ENCODE measurements at places on chromosomes 4 and X.

- DNase-seq, result no peak
These were observed 2.6 kb downstream of the DTHD1 start for GRCh38 chr4:36283912-36284465.

DNA sequence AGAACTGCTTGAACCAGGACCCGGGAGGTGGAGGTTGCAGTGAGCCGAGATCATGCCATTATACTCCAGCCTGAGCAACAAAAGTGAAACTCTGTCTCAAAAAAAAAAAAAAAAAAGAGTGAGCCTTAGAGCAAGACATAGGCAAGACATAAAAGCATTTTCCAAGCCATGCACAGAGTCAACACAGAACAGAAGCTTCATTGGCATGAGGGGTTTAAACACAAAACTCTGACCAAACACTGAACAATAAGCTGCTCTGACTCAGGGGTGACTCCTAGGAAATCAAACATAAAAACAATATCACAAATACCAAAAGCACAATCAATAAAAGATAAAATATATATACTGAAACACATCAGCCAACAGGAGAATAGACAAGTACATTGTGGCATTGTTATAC is 136.8 kb downstream of the PLS3 start:
- no peak for DNase-seq

GRCh38 chr4:158314756-158315487 is 104.6 kb downstream of the TMEM144 start:
- DNase-seq, result no peak

- DNase-seq, result no peak
These were observed 53.9 kb downstream of the PAPSS1 start for GRCh38 chr4:107666134-107666533.

DNA sequence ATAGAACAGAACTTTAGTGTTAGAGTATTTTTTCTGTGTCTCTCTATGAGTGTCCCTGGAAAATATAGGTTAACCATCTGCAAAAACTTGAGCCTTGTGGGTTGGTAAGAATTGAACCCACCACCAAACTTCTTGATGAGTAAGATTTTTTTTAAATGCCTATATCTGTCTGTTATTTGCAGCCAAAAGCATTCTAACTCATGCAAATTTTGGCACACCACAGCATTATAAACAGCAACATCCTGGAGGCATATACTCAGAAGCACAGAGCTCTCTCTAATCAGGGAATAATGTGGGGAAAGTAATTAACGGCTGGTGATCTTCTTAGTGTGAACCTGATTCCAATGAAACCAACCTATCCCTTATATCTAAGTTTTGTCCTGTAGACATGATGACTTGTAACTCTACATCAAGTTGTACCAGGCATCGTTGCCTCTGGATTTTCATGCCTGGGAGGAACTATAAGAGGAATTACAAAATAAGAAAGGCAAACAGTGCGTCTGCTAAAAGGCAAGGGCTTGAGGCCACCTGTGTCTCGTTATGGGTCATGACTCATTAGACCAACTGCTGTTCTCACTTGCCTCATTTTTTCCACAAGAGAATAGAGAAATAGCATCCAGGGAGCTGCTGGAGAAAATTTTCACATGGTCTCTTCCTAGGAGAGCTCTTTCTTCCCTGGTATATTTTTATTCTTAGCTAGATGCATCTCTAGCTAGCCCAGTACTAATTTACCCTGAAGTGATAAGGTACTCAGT is 202.4 kb downstream of the CHIC2 start:
- DNase-seq, result no peak

DNA sequence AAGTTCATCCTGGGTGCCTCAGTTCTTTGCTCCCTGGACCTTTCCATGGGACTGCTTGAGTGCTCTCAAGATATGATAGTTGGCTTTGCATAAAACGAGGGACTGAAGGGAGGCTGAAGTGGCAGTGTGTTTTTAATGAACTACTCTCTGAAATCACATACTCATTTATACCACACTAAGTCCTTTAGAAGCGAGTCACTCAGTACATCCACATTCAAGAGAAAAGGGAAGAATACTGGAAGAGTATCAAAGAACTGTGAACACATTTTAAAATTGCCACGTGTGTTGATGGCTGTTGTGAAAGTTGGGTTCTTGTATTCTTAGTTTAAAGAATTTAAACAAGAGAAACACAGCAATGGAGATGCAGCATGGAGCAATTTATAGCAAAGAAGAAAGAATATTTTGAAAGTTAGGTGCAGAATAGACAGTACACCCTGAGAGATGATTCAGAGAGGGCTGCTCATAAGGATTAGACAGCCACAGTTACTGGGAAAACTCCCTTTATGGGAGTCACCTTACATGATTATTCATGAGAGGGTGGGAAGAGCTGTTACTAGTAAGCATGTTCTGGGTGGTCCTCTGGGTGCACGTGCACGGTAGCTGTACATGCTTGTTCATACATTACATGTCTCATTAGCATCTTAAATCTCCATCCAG is 380.7 kb downstream of the ADGRL3 start:
- no peak for DNase-seq

DNA sequence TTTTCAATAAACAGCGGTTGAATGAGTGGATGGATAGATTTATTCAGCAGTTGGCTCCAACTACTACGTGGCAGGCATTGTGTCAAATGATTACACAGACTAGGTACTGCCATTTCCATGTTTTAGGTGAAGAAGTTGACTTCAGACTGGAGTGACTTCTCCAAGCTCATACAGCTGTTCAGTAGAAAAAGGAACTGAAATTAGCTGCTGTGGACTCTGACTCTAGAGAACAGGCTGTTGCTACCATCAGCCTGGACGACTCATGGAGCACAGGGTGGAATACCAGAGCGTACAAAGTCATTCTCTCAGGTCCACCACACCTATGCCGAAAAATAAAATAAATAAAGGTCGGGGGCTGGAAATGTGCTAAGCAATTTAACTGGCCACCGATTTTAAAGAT is 45.3 kb downstream of the TENM3 start:
- DNase-seq, result no peak

Measured in stimulated activated CD8-positive, alpha-beta memory T cell treated with anti-CD3 and anti-CD28 coated beads, Interleukin-7, amount 100 ng/mL, for 4 hours (primary cell).